ENCODE measurements at places on chromosomes 7 and 10.

- H3K4me1 ChIP-seq = peaks cover 3% of the 10 kb centered on the region
- H3K36me3 ChIP-seq = no peaks in the 10 kb centered on the region
- H3K27ac ChIP-seq = no peak overlapping the region
- H3K27me3 ChIP-seq = no peaks in the 10 kb centered on the region
Measured at GRCh38 chr7:158106272-158106671, 481.4 kb downstream of the PTPRN2 start.

GRCh38 chr7:70893422-70893821, 238.5 kb upstream of the GALNT17 start:
- no peaks in the 10 kb centered on the region for H3K27me3 ChIP-seq
- no peak overlapping the region for H3K4me3 ChIP-seq
- no peak for DNase-seq
- peaks cover 23% of the 10 kb centered on the region for H3K4me1 ChIP-seq
- no peaks in the 10 kb centered on the region for H3K36me3 ChIP-seq

DNA sequence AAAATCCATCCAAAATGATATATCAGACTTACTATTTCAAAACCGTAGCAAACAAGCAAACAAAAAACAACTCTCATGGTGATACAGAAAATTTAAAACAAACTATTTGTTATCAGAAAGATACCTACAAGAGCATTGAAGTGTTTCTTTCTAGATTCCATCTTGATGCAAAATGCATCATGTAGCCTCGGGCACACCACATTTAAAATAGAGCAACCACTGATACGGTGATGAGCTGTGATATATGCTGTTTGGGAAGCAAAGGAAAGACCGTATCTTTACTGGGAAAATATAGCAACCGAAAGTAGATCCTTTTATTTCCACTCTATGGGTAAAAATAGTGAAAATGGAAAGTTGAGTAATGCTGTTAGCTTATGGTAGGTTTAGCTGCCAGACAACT, 892.0 kb downstream of the GATA3 start:
- no peaks in the 10 kb centered on the region for H3K4me1 ChIP-seq
- no peak overlapping the region for H3K27ac ChIP-seq
- no peaks in the 10 kb centered on the region for H3K36me3 ChIP-seq
- no peak overlapping the region for H3K4me3 ChIP-seq
- no peaks in the 10 kb centered on the region for H3K27me3 ChIP-seq

DNA sequence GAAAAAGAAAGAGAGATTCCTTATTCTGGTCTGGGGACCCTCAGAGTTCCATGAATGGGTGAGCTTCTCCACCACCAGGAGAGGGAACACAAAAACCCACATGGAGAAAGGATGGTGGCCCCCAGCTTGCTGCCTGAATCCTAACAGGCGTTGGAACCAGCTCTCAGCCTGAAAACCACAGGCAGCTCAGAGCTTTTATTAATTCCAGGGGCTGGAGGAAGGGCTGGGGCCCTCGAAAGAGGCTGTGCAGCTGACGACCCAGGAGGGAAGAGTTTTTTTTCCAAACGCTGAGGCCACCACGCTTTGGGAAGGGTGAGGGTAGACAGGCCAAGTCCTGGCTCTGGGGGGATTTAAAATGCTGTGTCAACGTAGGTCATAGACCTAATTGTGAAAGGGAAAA, 10.8 kb upstream of the ELN start:
- no peaks in the 10 kb centered on the region for H3K27me3 ChIP-seq
- H3K27ac ChIP-seq = no peak overlapping the region
- H3K4me3 ChIP-seq = no peak overlapping the region

GRCh38 chr10:78197628-78198272, 164.1 kb downstream of the RPS24 start:
- no peaks in the 10 kb centered on the region for H3K27me3 ChIP-seq
- DNase-seq = no peak
- H3K36me3 ChIP-seq = no peaks in the 10 kb centered on the region
- H3K4me1 ChIP-seq = peaks cover 5% of the 10 kb centered on the region
- H3K4me3 ChIP-seq = no peak overlapping the region

DNA sequence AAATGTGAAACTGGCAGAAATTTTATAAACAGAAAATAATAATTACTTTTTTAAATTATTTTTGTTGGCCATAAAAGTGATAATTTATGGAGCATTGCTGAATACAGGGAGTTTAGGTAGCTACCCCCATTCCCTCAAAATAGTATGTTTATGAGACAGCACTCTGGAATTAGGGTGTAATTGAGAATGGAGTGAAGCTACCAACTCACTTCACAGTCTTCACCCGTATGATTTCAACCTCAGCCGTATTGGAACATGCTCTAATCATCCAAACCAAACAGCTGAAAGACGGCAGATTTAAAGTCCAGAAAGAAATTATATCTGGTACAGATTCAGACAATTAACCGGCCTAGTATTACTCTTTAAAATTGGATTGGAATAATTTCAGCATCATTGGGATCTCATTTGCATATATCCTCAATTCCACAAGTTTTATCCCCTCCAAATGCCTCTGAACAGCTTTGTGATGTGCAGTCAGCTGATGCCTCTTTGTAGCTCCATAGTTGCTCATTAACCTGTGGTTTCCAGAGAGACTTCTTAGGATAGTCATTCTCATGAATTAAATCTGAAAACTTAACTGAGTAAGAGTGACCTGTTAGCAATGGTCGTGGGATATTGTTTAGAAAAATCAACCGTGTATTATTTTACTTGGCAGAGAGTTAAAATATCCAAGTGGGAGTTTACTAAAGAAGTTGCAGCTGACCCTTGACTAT, 59.1 kb upstream of the GJD4 start:
- DNase-seq = no peak
- H3K4me1 ChIP-seq = no peaks in the 10 kb centered on the region
- no peak overlapping the region for H3K4me3 ChIP-seq
- no peaks in the 10 kb centered on the region for H3K36me3 ChIP-seq

- peak; percentile 17 for DNase-seq
- H3K4me1 ChIP-seq = no peaks in the 10 kb centered on the region
- no peak overlapping the region for H3K4me3 ChIP-seq
- H3K27me3 ChIP-seq = no peaks in the 10 kb centered on the region
Measured at GRCh38 chr10:95254629-95255028, 36.2 kb downstream of the PDLIM1 start.

DNA sequence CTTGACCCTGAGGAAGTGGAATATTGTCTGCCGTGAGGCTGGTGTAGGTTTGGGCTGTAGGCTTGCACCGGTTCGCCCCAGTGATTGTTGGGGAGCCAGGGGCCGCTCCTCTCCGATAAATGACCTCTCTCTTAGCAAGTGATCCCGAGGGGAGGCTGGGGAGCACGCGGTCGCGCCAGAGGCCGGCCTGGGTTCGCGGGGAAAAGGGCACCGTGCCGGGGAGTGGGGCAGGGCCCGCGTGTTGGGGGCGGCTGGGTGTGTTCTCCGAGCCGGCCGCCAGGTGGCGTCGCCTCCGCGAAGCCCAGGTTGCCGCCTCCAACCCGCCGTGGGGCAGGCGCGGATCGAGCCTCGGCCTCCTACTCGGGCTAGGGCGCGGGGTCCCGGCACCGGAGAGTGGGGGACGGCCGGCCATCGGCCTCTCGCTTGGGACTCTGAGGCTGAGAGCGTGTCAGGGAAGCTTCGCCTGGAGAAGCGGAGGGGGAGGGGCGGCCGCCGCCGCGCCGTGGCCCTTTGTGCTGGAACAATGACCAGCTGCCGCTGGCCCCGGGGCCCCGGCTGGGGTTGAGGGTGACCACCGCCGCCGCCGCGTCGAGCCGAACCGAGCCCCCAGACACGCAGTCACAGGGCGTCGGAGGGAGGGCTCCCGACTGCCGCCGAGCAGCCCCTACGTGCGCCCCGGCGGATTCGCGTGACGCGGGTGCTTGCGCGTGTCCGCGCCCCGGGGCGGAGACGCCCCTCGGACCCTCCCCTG, 442 bp upstream of the LZTS2 start:
- H3K27ac ChIP-seq = peak overlapping the region; percentile 80
- H3K27me3 ChIP-seq = no peaks in the 10 kb centered on the region
- DNase-seq = no peak
- peak overlapping the region; percentile 90 for H3K4me3 ChIP-seq
- peaks cover 13% of the 10 kb centered on the region for H3K4me1 ChIP-seq

- 0 out of 2 replicates have a peak, but pooled peaks cover 6% of the 10 kb centered on the region for H3K36me3 ChIP-seq
- DNase-seq = no peak
- no peak overlapping the region for H3K4me3 ChIP-seq
- H3K4me1 ChIP-seq = peaks cover 3% of the 10 kb centered on the region
Measured at GRCh38 chr10:109866168-109866994, 56.9 kb downstream of the XPNPEP1 start.

- H3K4me1 ChIP-seq = no peaks in the 10 kb centered on the region
- H3K27ac ChIP-seq = no peak overlapping the region
- H3K36me3 ChIP-seq = no peaks in the 10 kb centered on the region
- H3K4me3 ChIP-seq = no peak overlapping the region
- DNase-seq = no peak
Measured at GRCh38 chr7:116561697-116562483, 37.1 kb downstream of the CAV1 start.

Data from H1 (cell line).